ENCODE measurements at places on chromosomes 12 and 14.
A peak's percentile ranks its signal among the peaks of the same experiment; 100 is the strongest.

DNA sequence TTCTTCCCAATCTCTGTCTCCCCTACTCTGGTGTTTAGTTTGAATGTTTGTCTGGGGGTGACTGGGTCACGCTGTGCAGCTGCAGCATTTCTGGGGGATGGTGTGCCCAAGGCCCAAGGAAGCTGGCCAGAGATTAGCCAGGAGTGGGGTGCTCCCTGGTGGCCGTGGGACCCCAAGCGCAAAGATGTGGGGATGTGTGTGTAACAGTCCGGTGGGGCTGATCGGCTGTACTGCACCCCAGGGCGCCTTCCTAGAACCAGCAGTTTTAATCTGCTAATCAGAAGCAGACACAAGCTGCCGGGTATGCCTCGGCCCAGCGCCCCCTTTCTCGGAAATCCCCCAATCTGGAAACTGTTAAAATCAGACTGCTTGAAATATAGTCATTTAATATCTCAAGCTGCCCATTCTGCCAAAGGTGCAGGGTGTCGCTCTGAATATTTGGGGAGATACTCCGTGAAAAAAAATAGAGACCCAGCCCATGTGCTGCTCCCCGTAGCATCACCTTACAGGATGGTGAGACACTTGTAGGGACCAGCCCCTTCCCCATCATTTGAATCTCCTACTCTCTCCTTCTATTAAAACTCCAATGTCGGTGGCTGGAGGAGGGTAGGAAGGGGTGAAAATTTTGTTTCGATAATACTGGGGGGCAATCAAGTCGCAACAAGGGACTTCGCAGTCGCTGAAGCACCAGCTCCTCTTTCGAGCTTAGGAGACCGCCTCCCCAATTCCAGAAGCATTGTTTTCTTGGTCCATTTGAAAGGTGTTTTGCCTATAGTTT lies 4.3 kb downstream of the HOXC9 start:
- DNase-seq, result no peak

DNA sequence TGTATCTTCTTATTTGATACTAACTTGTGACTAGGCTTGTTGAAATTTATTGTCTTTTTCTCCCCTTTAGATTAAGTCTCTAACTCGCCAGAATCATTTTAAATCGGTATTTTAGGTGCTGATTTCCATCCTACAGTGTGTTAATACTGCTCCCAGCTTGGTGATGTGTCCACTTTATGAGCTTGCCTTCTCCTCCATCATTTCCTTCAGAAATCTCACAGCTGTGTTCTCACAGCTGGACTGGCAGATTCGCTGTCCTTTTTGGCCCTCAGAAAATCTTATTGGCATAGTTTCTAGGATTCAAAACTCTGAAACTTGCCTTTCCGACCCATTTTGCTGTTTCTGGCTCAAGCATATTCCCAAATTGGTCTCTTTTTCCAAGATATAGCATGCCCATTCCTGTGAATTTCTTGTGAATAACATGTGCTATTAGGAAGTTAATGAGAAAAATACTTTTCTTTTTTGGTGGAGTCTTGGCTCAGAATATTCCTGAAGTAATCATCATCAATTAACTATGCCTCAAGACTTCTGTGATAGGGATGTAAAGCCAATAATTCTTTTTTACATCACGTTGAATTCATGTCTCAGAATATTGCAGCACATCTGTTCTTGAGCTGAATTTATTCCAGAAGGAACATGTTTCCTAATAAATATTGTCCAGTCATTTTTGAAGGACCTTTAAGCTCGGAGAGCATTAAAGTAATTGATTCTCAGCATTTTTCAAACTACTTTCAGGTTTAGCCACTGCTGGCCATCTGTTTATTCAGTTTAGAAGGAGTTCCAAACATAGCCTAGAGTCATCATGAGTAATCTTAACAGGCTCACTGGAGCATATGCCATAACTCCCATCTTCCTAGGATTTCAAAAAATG lies 50.0 kb upstream of the USP44 start:
- DNase-seq, result peak; percentile 82

DNA sequence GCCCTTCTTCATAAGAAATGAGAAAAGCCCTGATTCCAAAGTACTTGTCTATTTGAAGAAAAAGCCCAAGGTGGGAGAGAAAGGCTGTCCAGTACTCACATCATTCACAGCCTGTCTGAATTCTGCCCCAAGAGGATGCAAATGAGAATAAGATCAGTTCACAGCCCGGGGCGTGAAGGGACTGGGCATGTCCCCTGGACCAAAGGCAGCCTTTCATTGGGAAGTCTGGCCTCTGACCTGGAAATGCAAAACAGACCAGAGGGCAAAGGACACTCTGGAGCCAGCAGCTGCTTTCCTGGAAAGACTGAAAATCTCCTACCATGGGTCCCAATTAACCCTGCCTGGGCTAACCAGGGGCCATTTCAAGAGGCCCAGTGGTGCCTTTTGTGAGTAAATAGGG lies 191.2 kb upstream of the PELI2 start:
- DNase-seq, result no peak

DNA sequence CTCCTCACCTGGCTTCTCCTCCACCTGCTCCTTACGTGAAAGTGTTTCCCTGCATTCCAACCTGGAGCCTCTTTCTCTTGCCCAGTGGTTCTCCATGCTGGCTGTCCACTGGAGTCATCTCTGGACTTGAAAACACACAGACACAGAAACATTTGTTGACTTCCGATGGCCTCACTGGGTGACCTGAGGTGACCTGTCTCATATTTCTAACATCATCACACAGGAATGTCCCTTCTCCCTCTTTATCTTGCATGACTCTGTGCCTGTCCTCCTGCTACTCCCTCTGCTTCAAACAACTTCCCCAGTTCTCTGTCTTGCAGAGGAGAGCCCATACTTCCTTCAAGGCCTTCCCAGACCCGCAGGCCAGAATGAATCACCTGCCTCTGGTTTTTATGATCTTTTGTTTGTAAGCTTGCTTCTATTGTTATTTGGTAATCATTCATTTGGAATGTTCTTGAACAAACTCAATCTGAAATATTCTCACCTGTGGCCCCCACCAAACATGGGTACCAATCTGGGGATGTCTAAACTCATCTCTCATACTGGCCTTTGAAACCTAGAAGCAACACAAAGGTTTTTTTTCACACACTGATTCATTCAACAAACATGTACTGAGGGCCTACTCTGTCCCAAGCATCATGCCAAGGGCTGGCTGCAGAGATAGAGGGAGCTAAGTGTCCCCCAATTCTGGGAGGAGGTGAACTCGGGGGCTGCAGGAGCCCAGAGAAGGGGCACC lies 9.7 kb upstream of the RIN3 start:
- peak; percentile 96 for DNase-seq

- peak; percentile 73 for DNase-seq
Measured at GRCh38 chr12:57611108-57611826, at the start of gene ARHGEF25. ARHGEF25 (plus strand) TSS chr12:57611435; CDS start chr12:57611895, 460 bp downstream.

DNA sequence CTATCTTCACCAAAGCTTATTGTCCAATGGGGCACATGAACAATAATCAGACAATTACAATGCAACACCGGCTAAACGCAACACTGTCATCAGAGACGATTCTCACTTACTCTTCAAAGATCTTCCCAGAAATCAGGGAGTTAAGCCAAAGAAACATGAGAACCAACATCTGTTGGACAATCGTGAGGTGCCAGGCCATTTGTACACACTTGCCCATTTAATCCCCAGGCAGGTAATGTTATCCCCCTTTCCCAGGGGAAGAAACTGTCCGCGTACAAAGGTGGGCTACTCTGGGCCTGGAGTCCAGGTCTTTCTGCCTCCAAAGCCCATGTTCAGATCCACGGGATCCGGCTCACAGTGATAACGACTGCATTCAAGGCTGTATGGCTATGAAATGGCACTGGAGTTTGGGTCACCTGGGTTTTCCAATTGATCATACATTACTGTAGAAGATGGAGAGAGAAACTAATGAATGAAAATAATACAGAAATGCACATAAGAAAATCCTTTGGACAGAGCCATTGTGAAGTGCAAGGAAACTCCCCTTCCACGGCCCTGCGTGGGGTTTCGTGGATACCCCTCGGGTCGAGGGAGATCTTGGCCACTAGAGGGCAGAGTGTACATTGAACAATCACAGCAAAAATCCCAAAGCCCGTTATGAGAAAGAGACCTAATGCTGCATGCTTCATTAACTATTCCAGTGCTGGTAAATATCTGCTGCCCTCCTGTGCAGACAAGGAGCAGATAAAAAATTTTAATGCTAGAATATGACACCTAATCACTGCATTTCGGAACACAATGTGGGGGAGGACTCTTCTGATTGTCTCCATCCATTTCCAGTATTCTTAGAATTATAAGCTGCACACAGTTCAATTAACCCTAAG lies 111.4 kb downstream of the EGLN3 start:
- peak; percentile 52 for DNase-seq

GRCh38 chr14:23646648-23647549 lies 10.7 kb downstream of the DHRS2 start:
- DNase-seq, result peak; percentile 49

DNA sequence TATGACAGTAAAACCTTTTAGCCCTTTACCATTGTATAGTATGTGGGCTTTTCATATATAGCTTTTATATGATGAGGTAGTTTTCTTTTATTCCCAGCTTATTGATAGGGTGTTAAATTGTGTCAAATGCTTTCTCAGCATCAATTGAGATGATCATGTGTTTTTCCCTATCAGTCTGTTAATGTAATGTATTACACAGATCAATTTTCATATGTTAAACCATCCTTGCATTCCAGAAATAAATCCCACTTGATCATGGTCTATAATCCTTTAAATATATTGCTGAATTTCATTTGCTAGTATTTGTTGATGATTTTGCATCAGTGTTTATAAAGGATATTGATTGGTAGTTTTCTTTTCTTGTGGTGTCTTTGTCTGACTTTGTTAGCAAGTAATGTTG lies 603.9 kb downstream of the TRHDE start:
- no peak for DNase-seq

GRCh38 chr12:66529934-66530333 lies 148.9 kb downstream of the GRIP1 start:
- DNase-seq, result no peak

- no peak for DNase-seq
Measured at GRCh38 chr12:110137786-110138185, 13.6 kb downstream of the IFT81 start.

- no peak for DNase-seq
Measured at GRCh38 chr12:128727999-128728398, 95.8 kb downstream of the SLC15A4 start.

DNA sequence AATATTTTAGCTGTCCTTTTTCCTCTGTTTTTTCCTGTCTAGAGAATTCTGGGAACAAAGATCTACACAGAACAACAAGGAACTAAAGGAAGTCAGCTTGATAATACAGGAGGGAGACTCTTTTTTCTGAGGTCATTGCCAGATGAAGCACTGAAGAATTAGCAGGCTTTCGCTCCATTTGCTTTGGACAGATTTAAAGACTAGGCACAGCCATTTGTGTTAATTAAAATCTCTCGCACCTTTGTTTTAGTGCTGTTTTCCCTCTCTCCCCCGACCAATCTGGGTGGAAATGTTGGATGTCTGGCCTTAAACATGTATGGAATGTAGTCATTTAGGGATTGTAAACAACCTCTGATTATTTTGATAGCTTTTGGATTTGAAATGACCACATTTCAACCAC lies 9.6 kb upstream of the GPHN start:
- peak; percentile 24 for DNase-seq

DNA sequence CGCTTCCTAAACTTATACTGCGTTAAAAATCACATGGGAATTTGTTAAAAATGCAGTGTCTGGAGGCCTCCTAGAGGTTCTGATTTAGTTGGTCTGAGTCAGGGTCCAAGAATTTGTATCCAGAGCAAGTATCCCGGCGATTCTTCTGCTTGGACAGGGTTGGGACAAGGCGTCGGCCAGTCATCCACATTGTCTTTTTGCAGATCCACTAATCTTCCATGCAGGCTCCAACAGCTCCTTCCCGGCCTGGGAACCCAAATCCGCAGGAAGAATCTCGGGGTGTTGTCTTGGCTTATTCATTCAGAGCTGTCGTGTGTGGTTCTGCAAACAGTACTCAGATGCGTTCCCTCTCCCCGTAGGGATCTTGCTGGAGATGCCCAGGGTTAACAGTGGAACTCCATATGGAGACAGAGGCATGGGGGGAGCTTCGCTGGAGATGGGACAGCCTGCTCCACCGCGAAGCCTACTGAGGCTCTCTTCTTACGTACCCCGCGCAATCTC lies 25.3 kb downstream of the GPRC5D start:
- DNase-seq, result peak; percentile 73

DNA sequence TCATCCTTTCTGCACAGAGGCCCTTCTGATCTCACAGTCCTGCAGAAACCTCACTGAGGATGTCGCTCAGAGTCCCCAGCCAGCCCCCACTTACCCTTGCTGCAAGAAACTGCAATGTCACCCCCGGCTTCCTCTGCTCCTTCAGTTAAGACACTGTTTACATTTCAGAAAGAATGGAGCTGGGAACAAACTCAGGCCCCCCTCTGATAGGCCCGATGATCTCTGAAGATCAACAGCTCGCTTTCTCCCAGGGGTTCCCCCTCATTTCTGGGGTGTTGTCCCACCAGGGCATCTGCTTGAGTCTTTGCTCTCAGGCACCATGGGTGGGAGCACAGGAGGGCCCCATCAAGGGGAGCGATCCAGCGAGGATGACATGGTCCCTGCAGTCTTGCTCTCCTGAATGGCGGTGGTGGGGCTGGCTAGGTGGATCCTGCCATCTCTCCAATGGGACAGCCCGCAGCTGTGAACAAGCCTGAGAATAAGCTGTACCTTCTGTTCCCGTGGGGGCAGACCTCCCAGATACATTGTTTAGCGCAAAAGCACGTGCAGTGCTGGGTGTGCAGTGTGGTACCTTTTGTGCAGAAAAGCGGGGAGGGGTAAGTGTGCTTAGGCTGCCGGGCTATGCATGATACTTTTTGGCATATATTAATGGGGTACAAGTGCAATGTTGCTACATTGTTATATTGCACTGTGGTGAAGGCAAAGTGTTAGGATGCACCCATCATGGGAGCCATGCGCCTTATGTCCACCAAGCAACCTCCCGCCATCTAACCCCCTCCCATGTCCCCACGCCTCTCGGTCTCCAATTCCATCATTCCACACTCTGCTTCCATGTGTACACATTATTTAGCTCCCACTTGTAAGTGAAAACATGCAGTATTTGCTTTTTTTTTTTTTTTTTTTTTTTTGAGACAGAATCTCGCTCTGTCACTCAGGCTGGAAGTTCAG lies 6.7 kb upstream of the NCOR2 start:
- DNase-seq, result no peak

GRCh38 chr14:68888025-68888850 lies 90.9 kb downstream of the ACTN1 start:
- DNase-seq, result no peak

DNA sequence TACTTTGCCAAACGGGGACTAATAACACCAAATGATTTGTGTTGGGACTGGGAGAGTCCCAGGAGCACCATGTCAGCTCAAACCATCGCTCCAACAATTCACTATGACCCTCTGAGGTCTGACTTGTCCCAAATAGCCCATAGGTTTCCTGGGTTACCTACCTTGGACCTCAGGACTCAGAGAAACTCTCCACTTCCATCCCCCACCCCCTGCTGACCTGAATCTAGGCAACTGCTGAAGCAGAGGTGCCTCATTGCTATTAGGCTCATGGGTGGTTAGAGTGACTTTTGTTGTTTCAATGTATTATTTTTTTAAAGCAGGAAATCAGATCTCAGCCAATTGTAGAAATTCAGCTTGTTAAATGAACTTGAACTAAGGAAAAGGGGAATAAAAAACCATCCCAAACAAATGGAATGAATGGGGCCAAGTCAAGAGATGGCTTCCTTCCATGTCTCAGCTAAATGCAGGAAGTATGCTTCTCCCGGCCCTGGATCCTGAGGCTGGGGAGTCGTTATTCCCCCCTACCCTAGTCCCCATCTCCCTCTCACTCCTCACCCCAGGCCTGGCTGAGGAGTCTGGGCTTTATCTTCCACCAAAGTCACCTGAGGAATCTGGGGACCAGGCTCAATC lies 80.9 kb upstream of the SLC24A4 start:
- DNase-seq, result no peak

Measured in EH (cell line).